ENCODE measurements at places on chromosomes 16 and 17.

DNA sequence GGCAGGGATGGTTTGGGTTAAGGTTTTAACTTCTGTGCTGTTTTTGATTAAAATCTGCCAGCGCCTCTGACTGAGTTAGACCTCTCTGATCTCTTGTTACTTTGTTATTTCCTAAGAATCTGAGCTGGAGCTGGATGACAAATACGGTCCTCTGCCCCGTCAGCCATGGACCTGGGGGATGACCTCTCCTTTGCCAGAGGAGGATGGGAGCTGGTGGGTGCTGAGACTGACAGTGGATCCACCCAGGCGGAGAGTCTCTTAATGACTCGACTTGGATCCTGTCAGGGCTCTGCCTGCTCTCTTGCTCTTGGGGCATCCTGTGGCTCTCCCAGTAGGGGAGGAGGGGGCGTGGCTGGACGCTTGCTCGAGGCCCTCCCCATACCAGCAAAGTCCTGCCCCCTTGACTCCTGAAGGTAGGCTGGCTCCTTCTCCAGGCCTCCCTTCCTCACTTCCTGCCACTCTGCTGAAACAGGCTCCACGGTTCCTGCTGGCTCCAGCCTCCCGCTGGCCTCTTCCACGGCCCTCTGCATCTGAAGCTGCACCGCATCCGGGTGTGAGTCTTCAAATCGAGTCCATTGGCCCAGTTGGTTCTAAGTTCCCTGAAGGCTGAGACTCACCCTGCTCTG lies 24.8 kb upstream of the MAP3K14 start:
- peak; percentile 84 for DNase-seq

DNA sequence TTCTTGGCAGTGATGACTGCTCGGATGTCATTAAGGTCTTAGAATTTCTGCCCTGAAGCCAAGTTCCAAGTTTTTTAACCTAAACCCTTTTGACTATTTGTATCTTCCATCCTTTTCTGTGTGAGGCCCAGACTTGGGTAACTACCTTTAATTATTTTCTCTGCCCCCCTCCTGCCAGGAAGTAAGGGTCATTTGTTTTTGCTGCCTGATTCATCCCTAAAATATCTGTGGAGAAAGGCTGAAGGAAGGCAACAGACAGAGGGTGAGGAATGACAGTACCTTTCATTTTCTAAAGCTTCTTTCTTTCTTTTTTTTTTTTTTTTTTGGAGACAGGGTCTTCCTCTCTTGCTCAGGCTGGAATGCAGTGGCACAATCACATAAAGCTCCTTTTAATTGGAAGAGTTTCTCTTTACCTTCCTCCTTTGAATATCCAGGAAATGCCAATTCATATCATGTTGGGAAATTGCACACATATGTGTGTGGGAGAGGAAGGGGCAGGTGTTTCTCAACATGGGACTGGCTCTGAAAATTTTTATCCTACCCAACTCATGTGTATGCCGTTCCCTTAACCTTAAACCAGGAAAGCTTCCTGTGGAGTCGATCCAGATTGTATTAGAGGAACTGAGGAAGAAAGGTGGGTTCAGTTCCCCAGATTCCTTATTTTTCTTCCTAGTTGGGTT lies 957 bp downstream of the VPS25 start:
- no peak for DNase-seq

GRCh38 chr17:44673893-44674292 lies 15.7 kb downstream of the CCDC43 start:
- DNase-seq = no peak

DNA sequence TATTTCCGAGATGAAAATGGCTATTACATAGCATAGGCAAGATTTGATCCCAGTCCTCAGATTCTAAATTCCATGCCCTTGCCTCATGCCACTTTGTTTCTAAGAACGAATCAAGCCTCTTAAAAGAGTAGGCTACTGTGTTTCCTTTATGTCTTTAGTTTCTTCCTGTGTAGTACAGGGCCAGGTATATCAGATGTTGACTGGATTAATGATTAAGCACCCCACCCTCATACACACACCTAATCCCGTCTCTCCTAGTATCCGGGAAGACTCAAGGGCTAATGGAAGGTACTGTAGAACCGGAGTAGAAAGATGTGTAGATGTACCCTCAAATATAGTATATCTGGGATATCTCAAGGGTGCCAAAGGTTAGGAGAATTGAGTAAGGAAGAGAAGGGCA lies 6.7 kb downstream of the TOM1L1 start:
- no peak for DNase-seq

DNA sequence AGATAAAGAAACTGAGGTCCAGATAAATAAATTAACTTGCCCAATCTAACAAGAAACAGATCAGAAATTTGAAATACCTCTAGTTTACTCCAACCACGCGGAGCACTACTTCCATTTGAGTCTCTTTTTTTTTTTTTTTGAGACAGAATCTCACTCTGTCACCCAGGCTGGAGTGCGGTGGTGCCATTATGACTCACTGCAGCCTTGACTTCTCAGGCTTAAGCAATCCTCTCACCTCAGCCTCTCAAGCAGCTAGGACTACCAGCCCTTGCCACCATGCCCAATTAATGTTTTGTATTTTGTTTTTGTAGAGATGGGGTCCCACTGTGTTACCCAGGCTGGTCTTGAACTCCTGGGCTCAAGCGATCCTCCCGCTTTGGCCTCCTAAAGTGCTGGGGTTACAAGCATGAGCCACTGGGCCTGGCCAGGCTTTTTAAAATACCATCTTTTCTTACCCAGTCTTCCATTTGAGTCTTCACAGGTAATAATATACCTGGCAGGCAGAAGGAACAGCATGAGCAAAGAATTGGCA lies 3.3 kb upstream of the NACA2 start:
- no peak for DNase-seq

DNA sequence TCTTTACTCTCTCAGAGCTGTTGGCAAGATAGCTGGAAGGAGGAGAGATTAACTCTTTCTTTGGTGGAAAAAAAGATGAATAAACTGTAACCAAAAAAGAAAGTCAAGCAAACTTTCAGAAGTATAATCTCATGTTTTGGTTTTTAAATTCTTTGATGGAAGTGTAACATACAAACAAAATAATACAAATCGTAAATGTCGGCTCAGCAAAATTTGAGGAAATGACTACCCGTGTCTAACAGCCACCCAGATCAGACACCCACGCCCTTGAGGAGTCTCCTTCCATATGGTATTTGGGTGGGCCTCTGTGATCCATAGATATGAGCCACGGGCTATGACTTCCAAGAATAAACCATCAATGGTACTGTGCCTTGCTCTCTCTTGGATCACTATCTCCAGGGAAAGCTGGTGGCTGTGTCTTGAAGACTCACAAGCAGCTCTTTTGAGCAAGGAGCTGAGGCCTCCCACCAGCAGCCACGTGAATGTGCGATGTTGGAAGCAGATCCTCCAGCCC lies 9.6 kb upstream of the CD300C start:
- DNase-seq = no peak

DNA sequence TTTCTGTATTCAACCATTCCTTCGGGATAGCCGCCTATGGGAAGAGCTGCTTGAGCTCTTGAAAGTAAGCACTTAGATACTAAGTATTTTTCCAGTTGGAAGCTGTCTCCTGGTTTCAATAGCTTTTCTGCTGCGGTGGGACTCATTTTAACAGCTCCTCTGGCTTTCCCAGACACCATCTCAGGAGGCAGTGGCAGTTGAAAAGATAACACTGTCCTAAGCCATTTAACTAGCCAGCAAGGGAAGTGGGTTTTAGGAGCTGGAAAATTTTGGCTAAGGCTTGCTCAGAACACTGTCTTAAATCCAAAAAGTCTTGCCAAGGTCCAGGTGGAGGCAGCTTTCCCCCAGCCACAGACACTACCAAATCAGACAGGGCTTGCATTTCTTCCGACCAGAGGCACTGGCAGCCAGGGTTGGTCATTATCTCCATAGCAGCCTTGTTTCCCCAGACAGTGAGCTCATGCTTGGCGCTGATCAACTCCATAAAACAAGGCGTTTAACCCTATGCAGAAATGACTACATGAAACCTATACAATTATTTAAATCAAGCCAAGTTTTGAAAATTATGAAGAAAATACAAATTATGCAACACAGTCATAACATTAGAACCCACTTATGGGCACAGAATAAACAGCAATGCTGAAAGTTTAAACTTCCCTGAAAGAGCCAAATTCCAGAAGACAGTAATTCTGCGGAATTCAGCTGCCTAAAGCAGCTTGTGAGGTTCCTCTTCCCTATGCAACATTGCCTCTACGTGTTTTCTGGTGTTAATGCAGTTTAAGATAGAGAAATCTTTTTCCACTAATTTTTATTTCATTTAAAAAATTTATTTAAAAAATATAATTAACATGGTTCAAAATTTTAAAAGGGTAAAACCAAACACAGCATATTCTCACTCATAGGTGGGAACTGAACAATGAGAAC lies 25.0 kb downstream of the GABARAPL2 start:
- no peak for DNase-seq

GRCh38 chr17:65696739-65697394 lies 135.4 kb upstream of the AXIN2 start:
- peak; percentile 66 for DNase-seq

DNA sequence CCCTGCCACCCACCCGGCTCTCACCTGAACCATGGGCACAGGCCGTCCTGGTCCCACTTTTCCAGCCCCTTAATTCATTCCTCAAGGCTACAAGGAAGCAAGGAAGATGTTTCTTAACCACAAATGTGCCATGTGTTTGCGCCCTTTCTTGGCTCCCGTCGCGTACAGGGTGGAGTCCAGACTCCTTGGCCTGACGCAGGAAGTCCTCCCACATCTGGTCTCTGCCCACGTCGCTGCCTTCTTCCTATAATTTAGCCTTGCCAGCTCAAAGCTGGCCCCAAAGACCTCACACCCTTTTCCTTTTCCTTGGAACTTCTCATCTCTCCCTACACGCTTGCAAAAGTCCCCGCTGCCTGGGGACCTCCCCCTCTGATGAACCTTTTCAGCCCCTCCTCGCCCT lies 38.8 kb upstream of the BHLHA9 start:
- no peak for DNase-seq

- DNase-seq = no peak
Observed at GRCh38 chr17:57406981-57407286, 150.6 kb downstream of the MSI2 start.

GRCh38 chr17:73139296-73139695 lies 25.5 kb upstream of the SSTR2 start:
- DNase-seq = no peak

DNA sequence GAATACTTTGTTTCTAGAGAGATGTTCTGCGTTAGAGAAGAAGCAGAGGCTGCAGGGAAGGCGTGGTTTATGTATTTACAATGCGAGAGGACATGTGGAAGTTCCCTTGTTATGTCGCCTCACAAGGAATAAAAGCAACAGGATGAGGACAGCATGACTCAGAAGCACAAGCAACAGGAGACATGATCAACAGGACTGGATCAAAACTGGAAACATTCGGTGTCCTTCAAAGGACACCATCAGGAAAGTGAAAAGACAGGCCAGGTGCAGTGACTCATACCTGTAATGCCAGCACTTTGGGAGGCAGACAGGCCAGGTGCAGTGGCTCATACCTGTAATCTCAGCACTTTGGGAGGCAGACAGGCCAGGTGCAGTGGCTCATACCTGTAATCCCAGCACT lies 52.6 kb downstream of the CCDC57 start:
- no peak for DNase-seq

DNA sequence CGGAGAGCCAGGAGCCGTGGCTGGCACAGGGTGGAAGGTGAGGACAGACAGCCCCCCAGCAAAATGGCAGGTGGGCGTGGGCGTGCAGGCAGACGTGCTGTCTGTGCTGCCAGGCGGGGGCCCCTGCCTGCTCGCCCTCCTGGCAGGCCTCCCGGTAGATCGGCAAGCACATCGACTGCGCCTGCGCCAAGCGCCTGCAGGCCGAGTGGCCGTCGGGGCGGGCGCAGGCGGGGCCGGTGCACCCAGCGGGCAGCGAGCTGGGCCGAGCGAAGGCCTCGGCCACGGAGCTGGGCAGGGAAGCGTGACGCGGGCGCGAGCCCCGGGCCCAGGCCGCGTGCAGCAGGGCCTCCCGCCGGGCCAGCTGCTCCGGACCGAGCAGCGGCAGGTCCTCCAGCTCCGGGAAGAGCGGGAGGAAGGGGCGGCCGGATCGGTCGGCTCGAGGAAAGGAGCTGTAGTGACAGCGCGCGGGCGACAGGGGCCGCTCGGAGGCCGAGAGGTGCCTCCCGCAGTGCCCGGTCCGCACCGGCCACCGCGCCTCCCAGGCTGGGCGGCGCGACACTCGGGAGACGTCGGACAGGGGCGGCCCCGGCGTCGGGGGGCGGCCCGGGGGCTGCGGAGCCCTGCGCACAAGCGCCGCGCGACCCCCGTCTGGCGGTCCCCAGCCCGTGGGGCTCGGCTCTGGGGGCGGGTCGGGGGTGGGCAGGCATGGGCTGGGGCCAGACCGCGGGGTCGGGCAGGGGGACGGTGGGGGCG lies 16.9 kb downstream of the GRIN2C start:
- no peak for DNase-seq

DNA sequence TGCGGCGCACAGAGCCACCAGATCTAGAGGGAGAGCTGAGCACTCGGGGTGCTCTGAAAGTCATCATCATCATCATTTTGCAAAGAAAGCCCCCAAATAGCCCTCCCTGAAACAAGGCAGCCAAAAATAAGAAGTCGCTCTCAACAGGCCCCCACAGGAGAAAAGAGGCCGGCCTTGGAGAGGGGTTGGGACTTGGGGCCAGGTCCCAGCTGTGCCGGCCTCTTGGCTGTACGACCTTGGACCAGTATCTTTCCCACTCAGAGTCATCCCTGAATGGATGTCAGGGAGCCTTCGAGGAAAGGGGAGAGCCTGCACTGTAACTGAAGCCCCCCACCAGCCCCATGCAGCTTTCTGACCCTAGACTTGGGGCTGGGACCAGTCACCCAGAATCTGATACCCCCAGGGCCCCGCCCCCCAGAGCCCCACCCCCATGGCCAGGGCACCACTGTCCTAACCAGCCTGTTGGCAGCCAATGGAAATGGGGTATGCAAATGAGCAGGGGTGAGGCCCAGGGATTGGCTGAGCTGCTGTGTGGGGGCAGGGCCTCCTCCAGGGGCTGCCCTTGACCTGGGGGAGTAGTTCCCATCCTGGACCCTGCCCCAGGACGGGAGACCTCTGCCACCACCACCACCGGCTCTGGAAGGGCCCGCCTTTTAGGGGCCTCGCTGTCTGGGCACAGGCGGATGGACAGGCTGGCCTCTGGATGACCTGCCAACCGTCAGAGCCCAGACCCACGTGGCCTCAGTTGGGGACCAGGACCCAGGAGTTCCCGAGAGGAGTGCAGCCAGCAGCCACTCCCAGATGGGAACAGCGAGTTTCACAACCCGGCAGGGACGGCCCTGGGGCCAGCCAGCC lies 15.4 kb downstream of the ZFPM1 start:
- DNase-seq = no peak

DNA sequence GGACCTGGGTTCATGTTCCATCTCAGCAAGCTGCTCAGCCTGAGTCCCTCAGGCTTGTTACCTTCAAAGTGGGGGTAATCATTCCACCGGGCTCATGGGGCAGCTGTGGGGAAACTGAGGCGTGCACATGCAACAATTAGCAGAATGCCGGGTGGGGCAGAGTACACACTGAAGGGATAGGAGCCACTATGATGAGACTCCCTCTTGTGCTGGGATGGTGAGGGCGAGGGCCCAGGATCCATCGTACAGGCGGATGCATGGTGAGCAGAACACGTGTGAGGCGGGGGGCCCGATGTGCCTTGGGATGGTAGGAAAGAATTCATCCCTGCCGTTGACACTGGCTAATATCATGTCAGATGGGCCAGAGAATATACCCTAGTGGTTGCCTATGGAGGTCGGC lies 25.5 kb upstream of the MAP3K14 start:
- no peak for DNase-seq
